Stimulated activated CD4-positive, alpha-beta T cell treated with anti-CD3 and anti-CD28 coated beads, Interleukin-1b, Interleukin-23, amount 100 ng/mL, for 4 hours (primary cell): ENCODE measurements at places on chromosomes 7 and 10.

GRCh38 chr7:88346357-88346756, 39.7 kb upstream of the STEAP4 start:
- no peak for DNase-seq

DNA sequence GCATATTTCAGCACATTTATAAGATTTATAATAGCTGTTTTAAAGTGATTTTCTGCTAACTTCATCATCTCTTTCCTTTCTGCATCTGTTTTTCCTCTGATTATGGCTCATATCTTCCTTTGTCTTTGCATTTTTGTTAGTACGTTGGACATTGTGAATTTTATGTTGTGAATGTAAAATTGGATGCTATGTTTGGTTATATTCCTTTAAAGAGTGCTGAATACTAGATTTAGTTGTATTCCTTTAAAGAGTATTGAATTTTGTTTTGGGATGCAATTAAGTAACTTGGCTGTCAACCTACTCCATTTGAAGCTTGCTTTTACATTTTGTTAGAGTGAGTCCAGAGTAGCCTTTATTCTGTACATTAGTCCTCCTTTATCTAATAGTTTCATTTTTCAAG, 81.2 kb downstream of the ZNF777 start:
- no peak for DNase-seq

DNA sequence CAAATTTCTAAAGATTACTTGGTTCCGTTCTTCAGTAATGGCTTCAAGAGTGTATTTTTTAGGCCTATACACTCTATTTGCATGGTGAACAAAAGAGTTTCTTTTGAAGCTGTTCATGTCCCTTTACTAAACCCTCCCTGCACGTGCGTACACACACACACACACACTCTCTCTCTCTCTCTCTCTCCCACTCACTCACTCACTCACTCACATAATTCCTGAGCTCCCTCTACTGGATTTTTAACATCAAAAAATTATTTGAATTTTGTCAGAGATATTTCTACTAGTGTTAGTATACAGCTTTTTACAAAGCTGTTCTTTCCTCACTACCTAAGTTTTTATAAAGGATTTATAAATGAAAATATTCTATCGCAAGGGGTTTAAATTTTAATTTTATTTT, 85.9 kb downstream of the UBE3C start:
- no peak for DNase-seq

- no peak for DNase-seq
Measured at GRCh38 chr7:50363327-50364060, 59.0 kb downstream of the IKZF1 start.

- DNase-seq = no peak
Measured at GRCh38 chr7:11570922-11571550, 261.0 kb downstream of the THSD7A start.

DNA sequence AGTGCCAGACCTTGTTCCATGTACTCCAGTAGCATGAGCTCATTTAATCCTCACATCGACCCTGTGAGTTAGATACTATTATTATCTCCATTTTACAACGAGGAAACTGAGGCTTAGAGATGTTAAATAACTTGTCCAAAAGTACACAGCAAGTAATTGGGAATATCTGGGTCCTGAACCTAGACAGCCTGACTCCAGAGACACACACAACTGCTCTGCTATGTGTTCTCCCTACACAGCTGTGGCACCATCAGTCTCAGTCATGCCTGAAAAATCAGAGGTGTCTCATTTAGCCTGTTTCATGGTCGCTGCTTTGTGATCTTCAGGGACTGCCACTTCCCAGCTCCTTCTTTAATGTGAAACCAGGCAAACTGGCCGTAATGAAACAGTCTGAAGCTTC, 56.5 kb downstream of the COL1A2 start:
- no peak for DNase-seq

- peak; percentile 10 for DNase-seq
Measured at GRCh38 chr7:117212969-117213877, 109.6 kb downstream of the WNT2 start.

GRCh38 chr7:124765401-124766352, at the start of gene GPR37:
Gene GPR37, minus strand, starts transcription at chr7:124765792. Its CDS starts 816 bp downstream, at chr7:124764976.
- no peak for DNase-seq

DNA sequence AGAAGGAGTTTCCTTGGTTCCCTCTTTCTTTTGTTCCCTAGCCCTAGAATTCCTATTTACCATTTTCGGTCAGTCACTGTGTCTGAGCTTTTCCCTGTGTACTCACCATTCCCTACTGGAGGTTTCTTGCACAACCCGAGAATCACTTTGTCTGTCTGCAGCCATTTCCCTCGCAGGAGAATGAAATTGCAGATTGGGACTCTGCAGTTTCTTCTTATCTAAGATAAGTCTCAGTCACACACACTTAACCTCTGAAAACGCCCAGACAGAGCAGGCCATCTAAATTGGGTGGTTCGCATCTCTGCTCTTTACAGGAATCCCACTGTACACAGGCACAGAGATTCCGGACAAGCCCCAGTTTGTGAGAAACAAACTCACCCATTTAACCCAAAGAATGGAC, 58.6 kb upstream of the CNTNAP2 start:
- no peak for DNase-seq

- DNase-seq = no peak
Measured at GRCh38 chr7:118372530-118372929, 148.0 kb downstream of the ANKRD7 start.

DNA sequence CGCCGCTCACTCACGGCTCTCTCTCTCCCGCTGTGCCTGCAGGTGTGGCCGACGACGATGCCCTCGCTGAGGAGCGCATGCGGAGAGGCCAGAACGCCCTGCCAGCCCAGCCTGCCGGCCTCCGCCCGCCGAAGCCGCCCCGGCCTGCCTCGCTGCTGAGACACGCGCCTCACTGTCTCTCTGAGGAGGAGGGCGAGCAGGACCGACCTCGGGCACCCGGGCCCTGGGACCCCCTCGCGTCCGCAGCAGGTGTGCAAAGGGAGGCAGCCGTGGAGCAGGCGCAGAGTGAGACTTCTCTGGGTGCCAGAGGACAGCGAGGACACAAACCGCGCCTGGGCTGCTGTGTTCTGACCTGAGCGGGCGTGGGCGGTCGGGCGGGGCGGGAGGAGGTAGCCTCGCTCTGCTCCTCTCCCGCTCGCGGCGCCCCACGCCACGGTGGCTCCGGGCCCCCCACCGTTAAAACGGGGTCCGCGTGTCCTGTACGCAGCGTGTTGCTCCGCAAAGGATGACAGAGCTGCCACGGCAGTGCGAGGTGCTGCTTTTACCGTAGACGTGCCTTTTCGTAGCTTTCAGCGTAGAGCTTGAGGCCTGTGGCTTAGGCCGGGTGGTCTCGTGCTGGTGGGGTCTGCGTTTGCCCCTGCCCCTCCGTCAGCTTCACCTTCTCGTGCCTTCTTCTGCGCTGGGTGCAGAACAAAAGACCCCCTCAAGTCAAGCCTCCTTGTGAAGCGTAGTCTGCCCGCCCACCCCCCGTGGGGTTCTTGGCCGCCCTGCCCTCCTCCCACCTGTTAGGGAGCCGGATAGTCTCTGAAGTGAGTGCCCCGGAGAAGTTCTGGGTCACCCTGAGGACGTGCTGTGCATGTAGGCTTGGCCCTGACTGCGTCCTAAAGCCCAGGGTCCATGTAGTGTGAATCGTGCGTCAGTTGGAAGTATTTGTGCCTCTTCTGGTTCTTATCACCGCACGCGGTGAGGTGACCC, 73.2 kb downstream of the DNAJB6 start:
- no peak for DNase-seq

GRCh38 chr10:99393683-99394082, 36.7 kb downstream of the GOT1 start:
- no peak for DNase-seq

GRCh38 chr7:108248821-108249220, 118.7 kb upstream of the LAMB4 start:
- DNase-seq = no peak

GRCh38 chr7:140390466-140391190, 7.7 kb downstream of the SLC37A3 start:
- DNase-seq = no peak

- no peak for DNase-seq
Measured at GRCh38 chr7:73647725-73648592, 19.7 kb upstream of the VPS37D start.

DNA sequence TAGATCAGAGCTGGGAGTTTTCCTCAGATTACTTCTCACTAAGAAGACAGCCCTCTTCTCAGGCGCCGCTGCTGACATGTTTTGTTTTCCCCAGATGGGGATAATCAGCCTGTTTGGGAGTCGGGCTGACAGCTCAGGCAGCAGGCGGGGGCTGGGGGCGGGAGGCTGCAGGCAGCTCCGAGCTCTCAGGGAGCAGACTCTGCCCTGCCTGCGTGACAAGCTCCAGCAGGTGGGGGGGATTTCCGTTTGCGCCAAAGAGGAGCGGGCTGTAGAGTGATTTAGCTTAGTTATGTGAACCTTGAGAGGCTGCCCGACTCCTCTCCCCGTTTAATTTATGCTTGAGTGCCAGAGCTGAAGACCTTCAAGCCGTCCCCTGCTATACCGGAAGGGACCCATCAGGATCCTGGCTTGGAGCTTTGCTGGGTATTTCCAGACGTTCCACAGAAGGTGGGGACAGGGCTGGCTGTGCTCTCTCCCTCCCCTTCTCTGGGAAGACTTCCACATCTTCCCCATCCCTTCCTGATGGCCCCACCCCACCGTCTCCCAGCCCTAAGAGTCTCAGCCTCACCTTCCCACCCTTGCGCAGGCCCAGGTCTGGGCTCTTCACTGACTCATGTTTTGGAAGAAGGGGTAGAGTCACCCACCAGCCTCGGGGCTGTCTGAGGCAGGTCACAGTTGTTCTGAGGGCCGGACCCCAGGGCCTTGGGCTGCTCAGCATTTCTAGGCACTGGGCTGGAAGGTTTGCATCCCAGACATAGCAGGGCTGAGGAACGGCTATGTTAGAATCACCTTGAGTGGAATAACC, 24.7 kb upstream of the ADCYAP1R1 start:
- no peak for DNase-seq

- DNase-seq = no peak
Measured at GRCh38 chr10:73865107-73865458, 9.3 kb downstream of the CAMK2G start.

- DNase-seq = no peak
Measured at GRCh38 chr7:37467002-37467401, 18.3 kb upstream of the ELMO1 start.
